ENCODE measurements at places on chromosomes 4 and X. TPM values are rescaled to one million over a fixed set of nuclear protein-coding genes. Genes with fewer than 3 reads are reported as not detected.

Gene SPANXN3
- not detected for polyA plus RNA-seq

Gene HTR2C
- polyA plus RNA-seq, result 2.0 TPM

Gene OCIAD1
- polyA plus RNA-seq, result 166 TPM

Gene HAUS7
- polyA plus RNA-seq, result 78.8 TPM

Gene COL4A5
- 15.5 TPM for polyA plus RNA-seq

Gene RHOXF1
- polyA plus RNA-seq, result not detected

Gene VEGFD
- 0.13 TPM for polyA plus RNA-seq

Gene FAM47E
- polyA plus RNA-seq, result 2.3 TPM

Gene FAM53A
- 1.4 TPM for polyA plus RNA-seq

Gene MAGEA11
- polyA plus RNA-seq, result 0.12 TPM

Gene GPC3
- 36.8 TPM for polyA plus RNA-seq

Gene PDE5A
- polyA plus RNA-seq, result 15.0 TPM

Gene HTRA3
- polyA plus RNA-seq, result 1.3 TPM

Gene GUCY1A1
- polyA plus RNA-seq, result not detected

Gene TSPAN7
- 10.4 TPM for polyA plus RNA-seq

Gene CDX4
- 2.7 TPM for polyA plus RNA-seq

Gene CTAG1B
- polyA plus RNA-seq, result not detected

Gene CYTL1
- polyA plus RNA-seq, result 17.6 TPM

Gene PORCN
- 19.4 TPM for polyA plus RNA-seq

Gene UGT2B15
- not detected for polyA plus RNA-seq

Gene DUSP9
- polyA plus RNA-seq, result 0.54 TPM

Gene ADAMTS3
- 1.0 TPM for polyA plus RNA-seq

Gene FGFBP2
- 0.37 TPM for polyA plus RNA-seq

Gene ENOX2
- polyA plus RNA-seq, result 9.6 TPM

All from GM23338 (cell line).